ENCODE measurements at places on chromosomes 6 and 20.

- no peak for DNase-seq
Observed at GRCh38 chr20:58088105-58088504, 140.3 kb downstream of the ANKRD60 start.

- no peak for DNase-seq
Observed at GRCh38 chr6:48994811-48995210, 468.2 kb downstream of the MMUT start.

DNA sequence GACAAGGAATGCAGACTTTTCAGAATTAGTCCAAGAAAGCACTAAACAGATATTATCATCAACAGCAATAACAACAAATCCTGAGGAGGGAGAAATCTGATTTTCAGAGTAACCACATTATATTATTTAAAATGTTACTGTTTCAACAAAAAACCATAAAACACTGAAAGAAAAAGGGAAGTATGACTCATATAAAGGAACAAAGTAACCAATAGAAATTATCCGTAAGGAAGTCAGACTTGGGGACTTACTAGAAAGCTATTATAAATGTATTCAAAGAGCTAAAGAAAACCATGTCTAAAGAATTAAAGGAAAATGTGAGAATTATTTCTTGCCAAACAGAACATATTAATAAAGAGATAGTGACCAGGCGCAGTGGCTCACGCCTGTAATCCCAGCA is 98.1 kb downstream of the MYLK4 start:
- no peak for DNase-seq

DNA sequence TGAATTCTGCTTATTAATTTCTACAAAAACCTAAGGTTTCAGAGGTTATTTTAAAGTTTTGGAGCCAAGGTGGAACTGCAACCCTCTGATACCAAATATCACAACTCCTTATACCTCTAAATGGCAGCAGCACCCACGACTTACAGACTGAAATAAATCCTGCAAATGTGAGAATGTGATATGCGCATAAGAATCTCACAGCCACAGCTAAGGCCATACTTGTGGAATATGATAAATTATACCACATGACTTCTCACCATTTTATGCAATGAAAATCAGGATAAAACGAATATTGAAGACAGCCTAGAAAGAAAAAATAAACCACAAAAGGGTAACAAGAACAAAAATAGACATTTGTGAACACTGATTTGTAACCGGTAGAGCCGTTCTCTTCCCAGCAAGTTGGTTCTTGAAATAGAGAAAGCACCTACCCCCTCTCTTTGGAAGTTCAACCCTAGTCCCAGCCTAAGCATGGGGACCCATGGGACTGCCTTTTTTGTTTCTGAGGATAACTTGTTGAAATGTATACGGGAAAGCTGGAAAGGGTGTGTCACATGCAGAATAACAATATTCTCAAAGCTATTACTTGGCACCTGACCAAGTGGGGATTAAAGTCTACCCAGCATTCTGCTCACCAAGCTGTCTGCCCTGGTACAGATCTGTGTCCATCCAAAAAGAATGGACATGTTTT is 47.1 kb upstream of the MCM9 start:
- DNase-seq: no peak

- no peak for DNase-seq
Observed at GRCh38 chr6:3277851-3278416, 19.2 kb downstream of the PSMG4 start.

GRCh38 chr20:3239026-3239866 is at the start of gene SLC4A11:
SLC4A11 (minus strand) TSS chr20:3239190; CDS start chr20:3239137, 53 bp downstream.
- no peak for DNase-seq

DNA sequence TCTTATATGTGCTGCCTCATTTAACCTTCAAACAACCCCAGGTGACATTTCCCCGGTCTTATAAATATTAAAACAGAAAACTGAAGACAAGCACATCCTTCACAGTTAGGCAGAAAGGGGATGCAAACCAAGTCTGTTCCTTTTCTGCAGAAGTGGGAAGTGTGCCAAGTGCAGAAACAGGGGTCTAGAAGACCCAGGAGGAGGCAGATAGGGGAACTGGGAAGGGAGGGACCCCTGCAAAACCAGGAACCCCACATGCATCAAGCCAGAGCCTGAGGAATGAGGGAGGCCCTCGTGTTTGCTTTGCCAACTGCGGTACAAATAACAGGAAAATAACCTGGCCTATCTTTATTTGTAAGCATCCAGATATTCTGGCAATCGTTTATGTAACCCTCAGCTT is 17.0 kb upstream of the CST3 start:
- DNase-seq: no peak

DNA sequence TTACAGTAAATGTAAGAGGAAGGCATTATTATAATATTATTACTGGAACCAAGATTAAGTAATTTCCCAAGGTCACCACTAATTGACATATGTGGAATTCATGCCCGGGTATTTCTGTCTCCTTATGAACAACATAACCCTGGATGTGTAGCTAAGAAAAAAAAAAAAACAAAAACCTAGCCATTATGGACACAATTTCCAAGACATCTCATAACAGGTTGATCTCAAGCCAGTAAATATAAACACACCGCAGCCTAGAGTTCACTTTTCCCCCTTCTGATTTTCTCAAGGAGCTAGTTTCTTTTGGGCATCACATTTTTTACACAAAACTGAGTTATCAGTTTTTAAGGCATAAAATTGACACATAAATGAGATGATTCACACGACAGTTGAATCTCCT is 306.5 kb upstream of the RSPO3 start:
- DNase-seq: no peak

DNA sequence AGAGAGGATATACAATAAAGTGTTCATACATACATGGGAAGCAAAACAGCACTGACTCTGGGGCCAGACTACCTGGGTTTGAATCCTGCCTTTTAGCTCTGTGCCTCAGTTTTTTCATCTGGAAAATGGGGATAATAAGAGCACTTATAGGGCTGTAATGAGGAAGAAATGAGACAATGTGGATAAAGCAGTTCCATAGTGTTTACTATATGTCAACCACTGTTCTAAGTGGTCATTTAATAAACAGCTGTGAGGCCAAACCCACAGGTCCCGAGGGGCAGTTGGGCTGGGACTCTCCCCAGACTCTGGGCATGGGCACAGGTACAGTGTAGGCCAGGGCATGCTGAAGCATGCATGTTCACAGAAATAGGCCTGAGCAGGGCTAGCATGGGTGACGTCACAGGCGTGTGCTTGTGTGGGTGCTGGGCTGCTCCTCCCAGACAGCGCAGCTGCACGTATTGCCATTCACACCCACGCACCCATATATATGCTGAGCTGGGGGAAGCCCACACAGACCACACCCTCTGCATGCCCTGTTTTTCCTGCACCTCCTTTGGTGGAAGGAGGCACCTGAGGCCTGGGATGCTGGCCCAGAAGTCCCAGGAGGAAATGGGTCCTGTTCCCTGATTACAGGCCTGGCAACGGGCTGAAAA is 3.5 kb upstream of the PLCG1 start:
- DNase-seq: no peak

GRCh38 chr6:105500693-105501092 is 97.8 kb upstream of the PREP start:
- DNase-seq: no peak

DNA sequence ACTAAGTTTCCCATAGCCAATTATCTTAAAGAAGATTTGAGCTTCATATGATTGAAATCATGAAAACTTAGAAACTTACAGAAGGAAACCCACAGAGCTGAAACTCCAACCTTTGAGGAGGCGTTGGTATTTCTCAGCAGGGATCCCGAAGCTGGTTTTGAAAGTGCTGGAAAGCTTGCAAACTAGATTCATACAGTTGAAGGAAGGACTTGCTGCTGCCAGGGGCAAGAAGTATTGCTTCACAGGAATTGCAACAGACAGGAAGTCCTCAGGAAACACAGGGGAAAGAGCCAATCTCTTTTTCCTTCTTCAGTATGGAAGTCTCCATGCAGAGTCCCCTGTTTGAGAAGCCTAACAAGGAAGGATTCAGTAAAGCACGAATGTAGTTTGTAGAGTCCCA is 419.7 kb downstream of the CD109 start:
- DNase-seq: no peak

DNA sequence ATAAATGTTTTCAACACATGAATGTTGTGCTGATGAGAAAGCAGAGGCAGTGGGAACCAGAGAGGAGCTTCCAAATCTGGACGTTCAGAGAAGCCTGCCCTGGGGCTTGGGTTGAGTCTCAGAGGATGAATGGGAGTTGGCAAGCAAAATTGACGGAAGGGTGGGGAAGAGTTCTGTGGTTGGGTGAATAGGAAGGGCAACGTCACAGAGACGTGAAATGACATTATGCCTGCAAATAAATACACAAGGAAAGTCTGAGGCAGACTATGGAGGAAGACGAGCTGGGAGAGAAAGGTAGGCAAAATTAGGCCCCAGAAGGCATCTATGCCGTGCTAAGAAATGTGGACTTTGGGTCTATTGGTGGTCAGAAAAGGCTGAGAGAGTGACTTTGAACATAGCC is 25.2 kb upstream of the SGK1 start:
- no peak for DNase-seq

All from left renal pelvis (tissue), 4 donors.